HEK293T (cell line): ENCODE measurements at places on chromosomes 3 and 15.

DNA sequence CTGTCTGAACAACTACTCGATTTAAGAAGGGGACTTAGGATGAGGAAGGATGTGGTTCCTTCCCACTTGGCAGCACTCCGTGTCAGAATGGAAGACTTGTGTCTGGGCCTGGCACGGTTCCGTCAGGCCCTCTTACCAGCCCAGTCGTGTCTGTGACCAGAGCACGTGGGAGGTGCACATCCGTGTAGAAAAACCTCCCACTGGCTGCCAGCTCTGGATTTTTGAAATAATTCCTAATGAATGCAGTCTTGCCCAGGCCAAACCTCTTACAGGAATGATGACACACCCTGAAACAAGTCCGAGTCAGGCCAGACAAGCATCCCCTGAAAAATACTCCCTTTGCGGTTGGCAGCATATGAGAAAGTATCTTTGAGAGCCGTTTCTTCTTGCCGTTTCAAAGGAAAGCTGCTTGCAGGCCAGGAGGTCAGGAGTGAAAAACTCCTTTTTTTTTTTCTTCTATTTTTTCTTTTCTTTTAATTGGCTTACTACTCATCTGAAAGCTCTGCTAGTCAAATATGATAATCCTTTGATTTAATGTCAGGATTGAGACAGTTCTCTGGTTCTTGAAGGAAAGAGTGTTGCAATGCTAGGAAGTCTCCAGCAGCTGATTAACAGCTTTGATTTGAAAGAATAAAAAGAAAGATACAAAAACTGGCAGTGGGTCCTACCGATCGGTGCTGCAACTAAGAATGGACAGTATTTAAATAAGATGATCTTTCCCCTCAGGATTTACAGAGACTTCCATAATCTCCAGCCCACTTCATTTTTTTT is 19.8 kb downstream of the IL1RAP start:
- no peak for DNase-seq

- no peak for DNase-seq
These were observed 9.1 kb upstream of the ISL2 start for GRCh38 chr15:76327191-76328105.

GRCh38 chr3:194945508-194945907 is 259.8 kb downstream of the FAM43A start:
- no peak for DNase-seq

- no peak for DNase-seq
These were observed 34.2 kb downstream of the MAGEF1 start for GRCh38 chr3:184677344-184678316.

DNA sequence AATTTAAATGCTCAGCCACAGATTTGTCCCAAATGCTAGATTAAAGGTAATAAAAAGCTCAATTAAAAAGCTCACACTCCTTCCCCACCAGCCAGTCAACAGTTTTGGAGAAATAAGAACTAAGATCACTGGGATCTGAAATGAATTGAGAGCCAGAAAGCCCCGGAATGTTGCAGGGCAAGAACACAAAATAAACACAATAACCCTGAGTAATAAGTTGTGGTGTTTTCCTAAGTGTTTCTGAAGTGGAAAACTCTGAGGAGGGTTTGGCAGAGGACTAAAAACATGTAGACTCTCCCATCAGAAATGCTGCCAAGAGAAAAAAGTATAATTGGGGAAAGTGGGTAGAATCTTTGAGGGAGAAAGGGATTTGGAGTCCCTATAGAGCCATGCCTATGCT is 127.8 kb downstream of the ABI3BP start:
- no peak for DNase-seq

DNA sequence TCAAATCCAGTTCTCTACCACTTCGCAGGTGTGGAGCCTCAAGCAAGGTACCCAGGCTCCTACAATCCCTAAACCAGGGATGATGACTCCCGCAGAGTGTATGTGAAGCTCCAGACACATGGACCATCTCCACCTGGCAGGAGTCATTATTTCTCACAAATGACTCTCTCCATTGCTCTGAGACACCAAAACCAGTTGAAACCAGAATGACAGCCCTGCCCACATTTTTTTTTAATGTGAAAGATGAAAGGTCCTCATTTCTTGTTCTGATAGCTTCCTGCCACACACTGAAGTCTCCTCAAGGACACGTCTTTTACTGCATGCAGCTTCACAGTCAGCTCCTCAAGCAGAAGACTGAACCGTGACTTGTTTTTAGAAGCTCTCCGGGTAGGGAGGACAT is 61.4 kb upstream of the ZBTB38 start:
- DNase-seq = no peak

DNA sequence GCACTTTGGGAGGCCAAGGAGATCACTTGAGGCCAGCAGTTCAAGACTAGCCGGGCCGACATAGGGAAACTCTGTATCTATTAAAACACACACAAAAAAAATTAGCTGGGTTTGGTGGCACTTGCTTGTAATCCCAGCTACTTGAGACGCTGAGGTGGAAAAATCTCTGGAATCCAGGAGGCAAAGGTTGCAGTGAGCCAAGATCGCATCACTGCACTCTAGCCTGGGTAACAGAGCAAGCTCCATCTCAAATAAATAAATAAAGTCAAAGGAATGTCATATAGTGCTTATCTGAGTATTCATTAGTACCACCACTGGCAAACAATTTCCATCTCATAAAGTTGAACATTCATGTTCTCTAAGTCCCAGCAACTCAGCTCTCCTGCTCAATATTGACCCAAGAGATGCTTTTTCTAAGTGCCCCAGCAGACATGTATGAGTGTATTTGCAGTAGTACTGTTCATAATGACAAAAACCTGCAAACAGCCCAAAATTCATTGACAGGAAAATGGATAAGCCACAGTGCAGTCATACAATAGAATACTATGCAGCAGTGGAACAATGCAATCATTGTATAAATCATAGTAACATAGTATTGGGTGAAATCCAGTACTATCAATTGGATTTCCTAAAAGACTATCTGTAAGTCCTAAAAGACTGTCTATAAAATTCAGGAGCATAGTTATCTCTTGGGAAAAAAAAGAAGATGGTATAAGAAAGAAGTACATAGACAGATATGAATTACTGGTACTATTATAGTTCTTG is 751.5 kb upstream of the LMCD1 start:
- no peak for DNase-seq

DNA sequence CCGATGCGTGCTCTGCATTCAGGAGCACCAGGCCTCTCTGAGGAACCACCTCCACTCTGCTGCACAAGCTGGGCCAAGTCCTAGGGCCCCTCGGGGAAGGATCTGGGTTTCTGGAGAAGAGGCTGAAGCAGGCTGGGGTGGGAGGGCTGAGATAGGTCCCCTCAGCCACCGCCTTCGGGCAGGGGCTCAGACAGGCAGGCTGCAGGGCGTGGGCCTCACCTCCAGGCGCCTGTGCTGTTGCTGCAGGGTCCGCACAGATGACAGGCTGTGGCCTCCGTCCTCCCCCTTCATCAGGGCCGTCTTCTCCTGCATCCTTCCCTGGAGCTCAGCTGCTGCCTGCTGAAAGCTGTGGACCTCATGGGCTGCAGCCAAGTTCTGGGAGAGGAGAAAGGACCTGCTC is 15.2 kb downstream of the PLA2G4B start:
- no peak for DNase-seq

GRCh38 chr15:71790081-71790480 is 20.3 kb upstream of the NR2E3 start:
- DNase-seq = no peak
